ENCODE measurements at places on chromosomes 3 and 15. TPM values are rescaled to one million over a fixed set of nuclear protein-coding genes. Genes with fewer than 3 reads are reported as not detected.

DNA sequence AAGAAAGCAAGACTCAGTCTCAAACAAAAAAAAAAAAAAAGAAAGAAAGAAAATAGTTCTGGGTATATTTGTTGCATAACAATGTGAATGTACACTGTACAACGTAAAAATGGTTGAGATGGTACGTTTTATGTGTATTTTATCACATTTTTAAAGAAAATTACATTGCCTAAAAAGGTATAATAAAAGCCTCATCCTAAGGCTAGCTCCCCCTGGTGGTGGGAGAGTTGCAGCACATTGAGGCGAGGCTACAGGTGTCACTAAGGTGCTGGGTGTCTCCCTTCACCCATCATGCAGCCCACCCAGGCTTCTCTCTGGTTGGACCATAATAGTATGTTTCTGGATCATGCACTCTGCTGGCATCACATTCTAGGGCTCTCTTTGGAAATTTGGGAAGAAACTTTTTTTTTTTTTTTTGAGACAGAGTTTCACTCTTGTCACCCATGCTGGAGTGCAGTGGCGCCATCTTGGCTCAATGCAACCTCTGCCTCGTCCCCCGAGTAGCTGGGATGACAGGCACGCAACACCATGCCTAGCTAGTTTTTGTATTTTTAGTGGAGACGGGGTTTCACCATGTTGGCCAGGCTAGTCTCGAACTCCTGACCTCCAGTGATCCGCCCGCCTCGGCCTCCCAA, 12.4 kb upstream of the RAB11A start:
- no peak for DNase-seq

- peak; percentile 49 for DNase-seq
Measured at GRCh38 chr3:10284496-10284895, 8.3 kb downstream of the GHRL start.

DNA sequence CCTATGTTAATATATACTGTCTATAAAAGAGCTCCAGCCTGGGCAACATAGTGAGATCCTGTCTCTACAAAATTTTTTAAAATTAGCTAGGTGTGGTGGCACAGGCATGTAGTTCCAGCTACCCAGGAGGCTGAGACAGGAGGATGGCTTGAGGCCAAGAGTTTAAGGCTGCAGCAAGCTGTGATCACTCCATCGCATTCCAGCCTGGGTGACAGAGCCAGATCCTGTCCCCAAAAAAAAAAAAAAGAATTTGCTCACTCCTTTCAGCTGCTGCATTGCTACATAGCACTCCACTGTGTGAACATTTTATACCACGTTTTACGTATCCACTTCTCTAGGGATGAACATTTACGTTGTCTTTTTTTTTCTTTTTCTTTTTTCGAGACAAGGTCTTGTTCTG, 6.0 kb upstream of the TSEN2 start:
- no peak for DNase-seq

DNA sequence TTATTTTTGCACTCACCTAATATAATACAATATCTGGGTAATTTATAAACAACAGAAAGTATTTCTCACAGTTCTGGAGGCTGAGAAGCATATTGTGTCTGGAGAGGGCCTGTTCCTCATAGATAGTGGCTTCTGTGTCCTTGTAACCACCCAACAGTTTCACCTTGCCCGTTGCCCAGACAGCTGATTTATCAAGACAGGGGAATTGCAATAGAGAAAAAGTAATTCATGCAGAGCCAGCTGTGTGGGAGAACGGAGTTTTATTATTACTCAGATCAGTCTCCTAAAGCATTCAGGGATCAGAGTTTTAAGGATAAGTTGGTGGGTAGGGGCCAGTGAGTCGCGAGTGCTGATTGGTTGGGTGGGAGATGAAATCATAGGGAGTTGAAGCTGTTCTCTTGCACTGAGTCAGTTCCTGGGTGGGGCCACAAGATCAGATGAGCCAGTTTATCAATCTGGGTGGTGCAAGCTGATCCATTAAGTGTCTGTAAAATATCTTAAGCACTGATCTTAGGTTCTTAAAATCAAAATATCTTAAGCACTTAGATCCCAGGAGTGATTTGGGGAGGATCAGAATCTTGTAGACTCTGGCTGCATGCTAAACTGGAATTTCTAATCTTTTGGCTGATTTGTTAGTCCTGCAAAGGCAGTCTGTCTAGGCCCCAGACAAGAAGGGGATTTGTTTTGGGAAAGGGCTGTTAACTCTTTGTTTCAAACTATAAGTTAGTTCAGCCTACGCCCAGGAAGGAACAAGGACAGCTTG, 33.9 kb upstream of the C15orf39 start:
- peak; percentile 28 for DNase-seq

DNA sequence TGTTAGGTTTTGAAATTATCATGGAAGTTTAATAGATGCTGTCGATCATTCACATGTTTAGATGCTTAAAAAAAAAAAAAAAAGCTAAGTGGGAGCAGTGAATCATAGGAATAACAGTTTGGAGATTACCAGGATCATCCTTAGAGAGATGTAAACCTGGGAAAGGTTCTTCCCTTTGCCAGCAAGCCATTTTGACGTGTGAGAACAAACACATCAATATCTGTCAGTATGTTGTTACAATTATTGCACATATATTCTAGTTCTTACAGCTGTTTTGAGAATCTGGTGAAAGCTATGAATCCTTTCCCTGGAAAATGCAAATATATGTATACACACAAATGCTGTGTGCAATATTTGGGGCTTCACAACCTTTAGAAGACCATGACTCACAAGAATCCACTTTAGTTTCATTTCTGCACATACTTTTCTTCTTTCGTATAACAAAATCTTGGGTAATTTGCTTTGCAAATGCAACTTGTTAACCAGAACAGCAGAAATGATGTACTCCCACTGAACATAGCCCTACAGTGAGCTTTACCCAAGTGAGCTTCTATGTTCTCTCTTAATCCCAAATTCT, 12.0 kb downstream of the NFKBIZ start:
- DNase-seq, result no peak

- no peak for DNase-seq
Measured at GRCh38 chr3:43909149-43909548, 218.4 kb downstream of the ABHD5 start.

DNA sequence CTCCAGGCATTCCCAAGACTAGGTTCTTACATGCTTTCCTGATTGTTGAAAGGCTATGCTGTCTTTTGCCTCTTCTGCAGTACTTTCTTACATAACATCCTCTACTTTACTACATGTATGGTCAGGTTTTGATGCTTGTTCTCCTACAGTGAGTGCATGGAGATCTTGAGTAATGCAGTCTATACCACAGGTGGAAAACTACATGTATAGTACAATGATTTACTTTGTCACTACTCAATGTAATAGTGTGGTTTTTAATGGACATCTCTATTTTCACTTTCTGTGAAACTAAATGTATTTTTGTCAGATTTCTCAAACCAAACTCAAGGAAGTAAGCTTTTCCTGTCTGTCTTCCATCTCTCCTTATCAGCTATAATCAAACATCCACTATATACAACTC, 657.0 kb downstream of the TUSC7 start:
- no peak for DNase-seq

Gene DGKG
- 1.7 TPM for total RNA-seq

DNA sequence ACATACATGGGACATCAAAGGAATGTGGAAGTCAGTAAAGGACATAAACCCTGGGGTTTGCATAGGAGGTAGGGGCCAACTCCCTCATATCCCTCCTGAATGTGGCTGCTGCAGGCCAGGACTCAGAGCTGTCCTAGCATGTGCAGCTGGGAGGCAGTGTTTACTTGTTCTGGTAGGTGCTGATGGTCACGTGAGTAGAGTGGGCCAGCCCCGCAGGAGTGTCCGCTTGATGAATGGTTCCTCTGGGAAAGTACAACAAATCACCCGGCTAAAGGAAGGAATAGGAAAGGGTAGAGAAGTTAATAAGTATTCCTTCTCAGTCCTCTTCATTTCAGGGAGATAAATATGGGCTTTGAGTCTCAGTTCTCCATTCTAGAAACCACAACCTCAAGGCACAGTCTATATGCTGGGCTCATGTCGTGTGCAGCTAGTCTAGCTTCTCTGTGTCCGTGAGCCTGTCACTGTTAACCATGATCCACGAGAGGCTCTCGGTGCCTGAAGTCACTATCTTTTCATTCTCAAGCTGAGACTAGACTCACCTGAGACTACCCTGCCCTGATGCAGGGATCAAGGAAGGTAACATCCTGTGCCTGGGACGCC, 17.9 kb downstream of the RIOX2 start:
- DNase-seq, result no peak

- peak; percentile 12 for DNase-seq
Measured at GRCh38 chr3:10272977-10273376, 19.8 kb downstream of the GHRL start.

Gene CCR8
- total RNA-seq, result not detected

DNA sequence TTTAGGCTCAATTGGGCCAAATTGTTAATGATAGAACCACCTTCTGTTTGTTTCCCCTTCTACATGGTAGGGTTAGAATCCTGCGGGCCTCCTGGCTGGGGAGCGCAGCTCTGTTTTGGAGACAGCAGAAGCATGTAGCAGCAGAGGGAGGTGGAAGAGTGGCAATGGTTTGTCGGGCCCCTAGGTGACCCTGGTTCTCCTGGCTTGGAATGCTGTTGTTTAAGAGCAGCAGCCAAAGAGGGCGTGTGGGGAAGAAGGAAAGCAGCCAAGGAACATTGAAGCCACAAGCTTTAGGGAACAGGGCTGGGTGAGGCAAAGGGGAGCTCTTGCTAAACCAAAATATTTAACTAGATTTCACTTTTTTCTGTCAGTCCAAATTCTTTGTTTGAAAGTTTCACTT, 213.7 kb upstream of the NR2E3 start:
- no peak for DNase-seq

DNA sequence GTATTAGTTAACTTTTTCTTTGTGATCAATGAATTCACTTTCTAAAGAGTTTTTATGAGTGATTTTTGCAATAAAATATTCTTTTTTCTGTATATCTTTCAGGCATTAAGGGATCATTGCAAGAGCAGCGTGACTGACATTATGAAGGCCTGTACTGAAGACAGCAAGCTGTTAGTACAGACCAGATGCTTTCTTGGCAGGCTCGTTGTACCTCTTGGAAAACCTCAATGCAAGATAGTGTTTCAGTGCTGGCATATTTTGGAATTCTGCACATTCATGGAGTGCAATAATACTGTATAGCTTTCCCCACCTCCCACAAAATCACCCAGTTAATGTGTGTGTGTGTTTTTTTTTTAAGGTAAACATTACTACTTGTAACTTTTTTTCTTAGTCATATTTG, 24.4 kb downstream of the SELENOT start:
- no peak for DNase-seq

Gene SH2D7
- not detected for total RNA-seq

Gene HYAL1
- total RNA-seq, result 11.2 TPM

Gene GOLGA6D
- total RNA-seq, result not detected

Gene DAZL
- total RNA-seq, result not detected

DNA sequence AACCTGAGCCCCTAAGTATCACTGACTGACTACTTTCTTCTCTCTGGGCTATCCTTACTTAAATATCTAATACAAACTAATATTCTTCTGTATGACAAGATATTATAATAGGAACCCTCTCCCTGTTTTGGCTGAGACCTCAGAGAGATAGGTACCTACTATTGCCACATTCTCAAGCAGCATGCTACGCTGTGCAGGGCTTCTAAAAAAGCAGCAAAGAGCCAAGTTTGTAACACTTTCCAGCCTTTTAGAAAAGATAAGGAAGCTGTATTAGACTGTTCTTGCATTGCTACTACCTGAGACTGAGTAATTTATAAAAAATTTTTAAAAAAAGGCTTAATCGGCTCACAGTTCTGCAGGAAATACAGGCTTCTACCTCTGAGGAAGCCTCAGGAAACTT, 126.8 kb upstream of the ABI3BP start:
- no peak for DNase-seq

GRCh38 chr3:177569875-177570657, 372.8 kb upstream of the TBL1XR1 start:
- DNase-seq, result no peak

Gene TM4SF1
- total RNA-seq, result 87.8 TPM

GRCh38 chr3:64163019-64163754, 62.1 kb downstream of the PRICKLE2 start:
- no peak for DNase-seq

DNA sequence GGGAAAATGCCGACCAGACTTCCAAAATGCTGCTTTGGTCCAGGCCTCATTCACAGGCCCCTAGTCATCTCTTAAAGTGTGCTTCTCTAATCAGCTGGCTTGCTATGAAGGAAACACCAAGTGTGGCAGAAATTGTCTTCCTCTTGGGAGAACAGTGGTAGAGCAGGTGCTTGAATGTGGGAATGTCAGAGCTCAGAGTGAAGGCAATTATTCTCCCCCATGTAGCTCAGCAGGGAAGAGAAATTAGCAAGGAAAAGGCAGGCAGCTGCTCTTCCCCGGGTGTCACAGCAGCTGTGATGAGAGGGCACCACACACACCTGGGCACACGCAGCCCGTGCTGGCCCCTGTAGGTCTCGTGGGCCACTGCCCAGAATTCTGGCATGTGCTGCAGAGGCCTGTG, 358.5 kb downstream of the WDR72 start:
- no peak for DNase-seq

DNA sequence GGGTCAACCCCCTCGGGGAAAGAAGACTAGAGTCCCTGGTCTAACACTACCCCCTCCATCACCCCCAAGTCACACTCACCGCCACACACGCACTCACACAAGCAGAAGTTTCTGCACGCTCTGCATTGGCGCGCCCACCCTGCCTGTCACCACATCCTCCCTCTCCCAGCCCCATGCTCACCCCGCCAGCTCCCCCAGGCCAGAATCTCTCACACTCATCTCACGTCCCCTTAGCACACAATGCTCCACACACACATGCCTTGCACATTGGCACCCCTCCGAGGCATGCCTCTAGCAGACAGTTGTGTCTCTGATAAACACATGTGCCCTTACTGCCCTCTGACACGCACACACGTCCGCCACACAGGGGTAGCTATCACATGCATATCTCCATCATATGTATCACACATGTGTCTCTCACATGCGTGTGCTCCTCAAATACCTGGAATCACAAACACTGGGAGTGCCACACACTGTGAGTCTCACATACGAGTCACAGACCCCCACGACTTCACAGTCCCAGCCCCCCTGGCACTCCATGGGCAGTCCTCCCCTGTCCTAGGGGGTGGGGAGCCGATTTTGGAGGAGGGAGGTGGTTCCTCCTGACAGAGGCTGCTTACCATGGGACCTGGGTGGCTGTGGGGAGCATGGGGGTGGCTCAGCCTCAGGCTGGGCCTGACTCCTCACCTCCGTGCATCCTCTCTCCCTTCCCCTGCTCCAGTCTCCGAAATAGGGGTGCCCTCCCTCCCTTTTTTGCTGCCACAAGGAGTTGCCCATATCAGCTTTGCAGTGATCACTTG, 898 bp downstream of the FBLN2 start:
- DNase-seq, result no peak

GRCh38 chr3:54120657-54121413, 1.5 kb upstream of the CACNA2D3 start:
- DNase-seq, result no peak

GRCh38 chr3:55622733-55623132, 135.6 kb upstream of the WNT5A start:
- DNase-seq, result no peak

Measured in mesenteric fat pad (tissue), 1 donor.